CMK (cell line): ENCODE measurements at places on chromosomes 1 and 21.

DNA sequence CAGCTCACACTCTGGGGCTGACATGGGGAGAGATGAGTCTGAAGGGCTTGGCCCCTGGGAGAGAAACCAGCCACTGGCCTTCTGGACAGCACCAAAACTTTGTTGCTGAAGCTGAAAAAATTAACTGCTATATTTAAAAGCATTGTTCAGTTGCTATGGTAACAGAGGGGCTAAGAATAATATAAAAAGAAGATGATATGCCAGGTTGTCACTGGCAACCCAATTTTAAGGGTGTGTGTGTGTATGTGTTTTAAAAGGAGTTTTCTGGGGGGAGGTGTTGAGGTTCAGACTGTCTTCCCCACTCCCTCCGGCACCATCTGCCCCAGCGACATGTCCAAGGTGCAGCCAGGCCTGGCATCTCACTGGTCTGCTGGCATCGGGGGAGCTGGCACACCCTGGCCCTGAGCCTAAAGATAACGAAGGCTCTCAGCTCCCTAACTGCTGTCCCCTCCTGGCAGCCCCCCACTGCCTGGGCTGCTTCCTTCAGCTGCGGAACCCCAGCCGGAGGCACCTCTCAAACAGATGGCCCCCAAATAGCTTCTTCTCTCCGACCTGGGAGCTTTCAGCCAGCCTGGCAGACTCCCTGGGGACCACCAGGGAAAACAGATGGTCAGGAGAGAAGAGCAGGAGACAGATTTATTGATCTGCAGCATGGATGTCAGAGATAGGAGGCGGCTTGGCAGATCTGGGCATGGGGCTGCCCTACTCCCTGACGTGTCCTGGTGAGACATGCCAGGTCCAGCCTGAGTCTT is 203.9 kb downstream of the HIVEP3 start:
- DNase-seq: no peak

DNA sequence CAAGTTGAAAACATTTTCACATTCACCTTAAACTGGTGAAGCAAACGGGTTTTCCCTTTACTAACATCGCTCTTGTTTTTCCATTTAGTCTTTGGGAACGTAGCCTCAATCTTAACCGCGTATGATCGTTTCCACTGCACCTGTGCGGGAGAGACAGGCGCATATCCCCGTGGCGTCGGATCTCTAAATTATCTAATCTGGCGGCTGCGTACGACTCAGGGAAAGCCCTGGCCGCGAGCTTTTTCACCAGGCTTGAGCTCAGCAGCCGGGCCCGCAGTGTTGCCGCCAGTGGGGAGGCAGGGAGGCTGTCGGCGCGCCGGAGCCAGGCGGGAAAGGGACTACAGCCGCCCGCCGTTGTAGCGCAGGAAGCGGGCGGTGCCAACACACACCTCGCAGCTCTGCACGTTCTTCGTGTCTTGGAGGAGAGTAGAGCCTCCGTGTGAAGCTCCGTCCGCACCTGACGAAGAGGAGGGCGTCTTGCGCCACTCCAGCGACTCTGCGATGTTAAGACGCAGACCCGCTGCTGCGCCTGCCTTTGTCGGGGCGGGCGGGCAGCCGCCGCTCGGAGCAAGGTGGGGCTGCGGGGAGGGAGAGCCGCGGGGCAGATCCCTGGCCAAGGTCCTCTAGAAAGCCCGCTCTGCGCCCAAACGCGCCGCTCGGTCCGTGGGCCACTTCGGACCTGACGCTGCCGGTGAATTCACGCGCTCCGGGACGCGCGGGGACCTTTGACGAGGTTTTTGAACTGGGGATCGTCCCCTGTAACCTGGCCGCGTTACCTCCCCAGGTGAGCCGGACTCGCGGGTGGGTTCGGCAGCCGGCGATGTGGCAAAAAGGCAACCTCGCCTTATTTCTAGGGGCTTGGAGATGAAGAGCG is 18.5 kb upstream of the TBX15 start:
- no peak for DNase-seq

DNA sequence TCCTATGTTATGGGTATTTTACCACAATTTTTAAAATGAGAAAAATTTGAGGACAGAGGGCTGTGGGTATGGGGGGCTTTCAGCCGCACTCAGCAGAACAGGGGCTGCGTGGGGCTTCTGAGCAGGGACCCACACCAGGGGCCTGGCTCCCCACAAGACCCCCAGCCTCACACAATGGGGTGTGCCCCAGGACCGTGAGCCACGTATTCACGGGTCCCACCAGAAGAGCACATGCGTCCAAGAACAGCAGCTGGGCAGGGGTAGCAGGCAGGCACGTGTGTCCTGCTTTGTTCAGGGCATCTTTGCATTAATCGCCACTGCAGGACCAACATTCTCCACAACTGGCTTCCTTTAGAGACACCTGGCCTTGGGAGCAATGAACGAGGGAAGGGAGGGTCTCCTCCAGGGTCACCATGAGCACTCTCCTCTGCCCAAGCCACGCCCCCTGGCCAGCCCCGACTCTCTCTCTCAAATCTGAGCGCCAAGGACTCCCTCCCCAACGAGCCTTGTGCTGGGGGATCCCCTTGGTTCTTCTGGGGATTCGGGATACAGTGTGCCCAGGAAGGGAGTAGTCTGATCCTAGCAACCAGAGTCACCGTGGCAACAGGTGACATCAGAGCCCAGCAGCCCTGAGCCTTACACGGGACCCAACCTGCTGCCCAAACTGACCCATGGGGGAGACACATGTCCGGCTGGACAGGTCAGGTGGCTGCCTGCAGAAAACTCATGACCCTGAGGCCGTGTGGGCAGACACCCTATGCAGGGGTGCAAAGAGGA is 7.4 kb upstream of the ARF1 start:
- no peak for DNase-seq

DNA sequence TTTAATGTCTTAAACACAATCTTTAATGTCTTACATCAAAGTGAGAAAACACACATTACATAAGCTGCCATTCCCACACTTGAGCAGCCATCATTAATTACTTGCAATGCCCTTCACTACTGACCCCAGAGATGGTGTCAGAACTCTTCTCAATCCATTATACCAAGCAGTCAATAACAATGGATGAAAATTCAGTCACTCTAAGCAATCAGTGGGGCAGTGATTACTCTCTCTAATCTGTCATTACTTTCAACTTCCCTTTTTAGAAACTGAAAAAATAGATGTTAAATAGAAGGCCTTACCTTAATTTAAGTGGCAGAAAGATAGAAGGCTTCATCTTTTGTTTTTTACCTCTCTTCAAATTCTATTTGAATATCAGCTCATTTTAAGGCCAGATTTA is 9.7 kb upstream of the FRRS1 start:
- DNase-seq: no peak

DNA sequence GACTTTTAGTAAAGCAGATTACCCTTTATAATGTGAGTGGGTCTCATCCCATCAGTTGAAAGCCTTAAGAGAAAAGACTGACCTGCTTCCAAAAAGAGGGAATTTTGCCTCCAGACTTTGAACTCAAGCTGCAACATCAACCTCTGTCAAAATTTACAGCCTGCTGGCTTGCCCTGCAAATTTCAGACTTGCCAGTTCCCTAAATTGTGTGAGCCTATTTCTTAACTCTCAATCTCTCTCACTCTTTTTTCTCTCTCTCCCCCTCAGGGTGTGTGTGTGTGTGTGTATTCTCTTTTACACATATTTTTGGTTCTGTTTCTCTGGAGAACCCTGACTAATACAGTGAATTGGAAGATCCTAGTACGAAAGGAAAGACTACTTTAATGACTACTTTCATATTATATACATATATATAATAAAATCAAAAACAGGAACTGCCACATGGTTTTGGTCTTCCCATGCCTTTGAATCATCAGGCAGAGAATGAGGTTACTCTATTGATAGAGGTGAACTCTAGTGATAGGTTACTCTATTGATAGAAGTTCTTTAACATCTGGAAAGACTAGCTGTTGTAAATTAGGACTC is 6.4 kb downstream of the OR2C3 start:
- DNase-seq: no peak

- no peak for DNase-seq
Observed at GRCh38 chr1:69567652-69568420, at the start of gene LRRC7. LRRC7 (plus strand) TSS chr1:69567922; CDS start chr1:69568640, 718 bp downstream.

- no peak for DNase-seq
Observed at GRCh38 chr1:198948895-198949659, 310.2 kb downstream of the PTPRC start.

- no peak for DNase-seq
Observed at GRCh38 chr1:172581273-172581672, 48.3 kb downstream of the SUCO start.

DNA sequence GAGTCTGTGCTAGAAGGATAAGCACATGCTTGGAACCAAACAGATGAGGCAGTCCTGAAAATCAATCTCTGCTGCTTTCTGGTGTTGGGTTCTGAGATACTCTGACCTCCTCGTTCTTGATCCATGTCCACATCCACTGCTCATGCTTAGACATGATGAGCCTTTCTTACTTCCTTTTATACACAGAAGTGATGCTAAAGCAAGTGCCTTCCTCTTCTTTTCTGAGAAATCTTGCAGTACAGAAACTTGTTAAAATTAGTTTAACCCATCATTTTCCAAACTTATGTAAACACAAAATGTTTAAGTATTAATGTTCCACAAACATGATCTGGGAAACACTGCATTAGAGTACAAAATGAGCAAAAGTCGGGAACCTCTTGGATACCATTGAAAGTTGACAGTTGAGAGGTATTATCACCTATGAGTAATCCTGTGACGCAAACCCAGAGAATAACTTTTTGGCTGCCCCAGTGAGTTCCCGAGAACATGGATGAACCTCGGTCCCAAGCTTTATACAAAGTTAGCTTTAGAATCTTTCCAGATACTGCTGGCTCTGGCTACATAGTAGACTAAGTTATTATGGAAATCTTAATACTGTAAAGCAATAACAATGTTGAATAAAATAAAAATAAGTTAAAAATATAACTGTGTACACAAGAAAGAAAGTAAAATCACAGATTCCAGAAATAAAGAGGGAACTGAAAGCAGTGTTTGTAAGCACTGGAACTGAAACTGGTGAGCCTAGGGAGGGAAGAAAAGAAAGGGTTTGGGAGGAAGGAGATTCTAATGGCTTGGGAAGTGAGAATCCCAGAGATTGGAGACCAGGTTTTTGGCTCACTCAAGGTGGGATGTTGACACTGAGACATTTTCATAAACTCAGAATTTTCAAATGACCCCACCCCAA is 429.3 kb upstream of the RUNX1 start:
- no peak for DNase-seq

DNA sequence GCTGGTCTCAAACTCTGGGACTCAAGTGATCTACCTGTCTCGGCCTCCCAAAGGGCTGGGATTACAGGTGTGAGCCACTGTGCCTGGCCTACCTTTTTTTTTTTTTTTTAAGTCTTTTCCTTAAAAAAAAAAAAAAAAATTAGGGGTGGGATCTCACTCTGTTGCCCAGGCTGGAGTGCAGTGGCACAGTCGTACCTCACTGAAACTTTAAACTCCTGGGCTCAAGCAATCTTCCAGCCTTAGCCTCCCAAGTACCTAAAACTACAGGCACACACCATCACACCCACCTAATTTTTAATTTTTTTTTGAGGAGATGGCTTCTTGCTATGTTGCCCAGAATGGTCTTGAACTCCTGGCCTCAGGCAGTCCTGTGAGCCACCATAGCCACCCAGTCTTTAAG is 38.5 kb downstream of the RNF2 start:
- no peak for DNase-seq

- no peak for DNase-seq
Observed at GRCh38 chr1:97571760-97572159, 349.1 kb downstream of the DPYD start.

GRCh38 chr1:223052462-223052861 is 90.6 kb downstream of the TLR5 start:
- no peak for DNase-seq

- peak; percentile 27 for DNase-seq
Observed at GRCh38 chr1:17181781-17182464, 23.0 kb upstream of the PADI1 start.

DNA sequence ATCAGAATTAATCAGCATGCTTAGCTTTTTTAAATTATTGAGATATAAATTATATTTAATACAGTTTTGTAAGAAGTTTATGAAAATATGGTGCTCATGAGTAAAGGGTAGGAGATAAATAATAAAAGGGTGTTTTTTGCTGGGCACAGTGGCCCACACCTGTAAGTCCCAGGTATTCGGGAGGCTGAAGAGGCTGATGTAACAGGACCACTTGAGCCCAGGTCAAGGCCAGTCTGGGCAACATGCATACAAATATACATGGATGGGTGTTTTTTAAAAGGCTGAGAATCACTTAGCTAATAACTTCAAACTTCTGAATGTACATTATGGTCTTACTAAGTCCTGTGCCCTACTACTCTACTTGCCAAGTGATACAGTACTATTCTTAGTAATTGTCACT is 73.2 kb downstream of the TRIM33 start:
- DNase-seq: no peak

GRCh38 chr1:173925306-173926242 is 8.4 kb upstream of the SERPINC1 start:
- no peak for DNase-seq

- DNase-seq: no peak
Observed at GRCh38 chr1:36440044-36440443, 10.2 kb downstream of the OSCP1 start.

- DNase-seq: no peak
Observed at GRCh38 chr1:159983681-159984080, 29.6 kb upstream of the SLAMF9 start.

DNA sequence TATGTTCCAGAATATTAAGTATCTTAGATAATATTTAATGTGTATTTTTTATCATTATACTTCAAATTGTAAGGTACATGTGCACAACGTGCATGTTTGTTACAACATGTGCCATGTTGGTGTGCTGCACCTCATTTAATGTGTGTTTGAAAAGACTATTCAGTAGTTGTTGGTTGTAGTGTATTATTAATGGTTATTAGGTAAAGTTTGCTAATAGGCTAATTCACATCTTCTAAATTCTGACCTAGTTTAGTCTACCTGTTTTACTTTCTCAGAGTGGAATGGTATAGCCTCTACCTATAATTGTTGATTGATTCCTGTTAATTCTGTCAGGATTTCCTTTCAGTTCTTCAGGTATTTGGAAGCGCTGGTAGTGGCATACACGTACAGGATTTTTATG is 153.0 kb downstream of the NCAM2 start:
- no peak for DNase-seq

DNA sequence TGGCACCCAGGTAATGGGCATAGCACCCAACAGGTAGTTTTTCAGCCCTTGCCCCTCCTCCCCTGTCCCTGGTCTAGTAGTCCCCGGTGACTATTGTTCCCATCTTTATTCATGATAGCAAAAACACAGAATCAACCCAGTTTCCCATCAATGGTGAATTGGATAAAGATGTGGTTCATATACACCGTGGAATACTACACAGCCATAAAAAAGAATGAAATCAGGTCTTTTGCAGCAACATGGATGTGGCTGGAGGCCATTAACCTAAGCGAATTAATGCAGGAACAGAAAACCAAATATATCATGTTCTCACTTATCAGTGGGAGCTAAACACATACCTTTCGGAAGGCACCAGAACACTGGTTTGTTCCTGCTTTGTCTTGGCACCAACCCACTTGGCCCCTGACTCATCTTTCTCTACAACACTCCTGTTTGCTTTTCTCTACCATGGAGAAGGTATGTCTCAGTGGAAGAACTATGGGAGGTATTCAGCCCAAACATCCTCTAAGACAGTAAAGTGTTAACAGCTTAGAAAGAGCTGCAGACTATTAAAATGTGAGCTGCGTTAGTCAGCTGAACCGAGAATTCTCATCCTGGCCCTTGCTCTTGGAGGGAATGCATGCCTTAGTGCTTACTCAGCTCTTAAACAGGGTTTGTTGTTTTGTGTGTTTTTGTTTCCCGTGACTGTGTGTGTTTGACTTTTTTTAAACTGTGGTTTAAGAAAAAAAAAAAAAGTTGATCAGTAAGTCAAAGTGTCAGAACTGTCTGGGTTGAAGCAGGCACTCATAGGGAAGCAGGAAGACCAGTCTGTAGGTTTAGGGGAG is 203.0 kb downstream of the TOMM20 start:
- no peak for DNase-seq

GRCh38 chr1:243970077-243970476 is 81.0 kb upstream of the ZBTB18 start:
- no peak for DNase-seq
